Bone marrow (tissue), 2 donors: ENCODE measurements at places on chromosomes 13 and 19.

GRCh38 chr13:19658831-19659230 lies 25.4 kb downstream of the MPHOSPH8 start:
- no peak for DNase-seq

- no peak for DNase-seq
Observed at GRCh38 chr13:22080832-22081231, 410.0 kb downstream of the FGF9 start.

DNA sequence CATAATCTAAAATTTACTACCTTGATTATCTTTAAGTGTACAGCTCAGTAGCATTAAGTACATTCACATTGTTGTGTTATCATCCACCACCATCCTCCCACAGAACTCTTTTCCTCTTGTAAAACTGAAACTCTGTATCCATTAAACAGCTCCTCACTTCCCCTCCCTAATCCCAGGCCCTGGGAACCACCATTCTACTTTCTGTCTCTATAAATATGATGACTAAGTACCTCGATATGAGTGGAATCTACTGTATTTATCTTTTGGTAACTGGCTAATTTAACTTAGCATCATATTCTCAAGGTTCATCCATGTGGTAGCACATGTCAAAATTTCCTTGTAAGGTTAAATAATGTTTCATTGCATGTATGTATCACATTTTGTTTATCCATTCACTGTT lies 49.0 kb upstream of the POMP start:
- DNase-seq, result no peak

DNA sequence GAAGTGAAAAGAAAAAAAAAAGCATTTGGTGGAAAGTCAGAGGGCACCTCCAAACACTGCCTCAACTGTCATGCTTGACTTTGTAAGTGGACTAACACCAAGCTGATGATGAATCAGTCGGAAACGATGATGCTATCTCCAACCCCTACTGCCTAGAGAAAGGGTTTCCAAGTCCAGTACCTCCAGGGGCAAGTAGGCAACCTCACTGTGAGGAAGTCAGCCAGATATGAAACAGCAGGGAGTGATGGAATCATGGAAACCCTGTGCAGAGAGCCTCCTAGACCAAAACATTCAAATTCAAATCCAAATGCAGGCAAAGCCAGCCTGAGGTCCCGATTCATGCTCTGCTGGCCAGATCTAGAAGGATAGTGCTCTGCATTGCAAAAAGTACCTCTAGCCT lies 100.9 kb upstream of the SERP2 start:
- no peak for DNase-seq

GRCh38 chr19:33784432-33784831 lies 12.2 kb upstream of the KCTD15 start:
- DNase-seq, result no peak

- no peak for DNase-seq
Observed at GRCh38 chr13:75480671-75481175, 1.2 kb downstream of the TBC1D4 start.

- no peak for DNase-seq
Observed at GRCh38 chr13:112733661-112734379, 44.0 kb downstream of the ATP11A start.

DNA sequence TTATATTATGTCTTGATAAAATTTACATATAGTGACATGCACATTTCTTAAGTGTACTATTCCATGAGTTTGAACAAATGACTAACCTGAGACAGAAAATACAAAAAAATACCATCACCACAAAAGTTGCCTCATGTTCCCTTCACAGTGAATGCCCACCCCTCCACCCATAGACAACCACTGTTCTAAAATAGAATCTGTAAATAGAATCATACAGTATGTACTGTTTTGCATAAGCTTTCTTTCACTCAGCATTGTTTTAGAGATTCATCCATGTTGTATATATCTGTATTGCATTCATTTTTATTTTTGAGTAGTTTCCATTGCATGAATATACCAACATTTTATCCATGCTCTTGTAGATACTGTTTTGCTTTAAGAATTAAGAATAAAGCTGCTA lies 23.3 kb upstream of the RBM26 start:
- no peak for DNase-seq

- no peak for DNase-seq
Observed at GRCh38 chr19:3699741-3700241, 477 bp downstream of the PIP5K1C start.

- no peak for DNase-seq
Observed at GRCh38 chr13:51244637-51245405, 22.6 kb downstream of the FAM124A start.

GRCh38 chr13:28685892-28686291 lies 27.0 kb downstream of the POMP start:
- DNase-seq, result no peak

DNA sequence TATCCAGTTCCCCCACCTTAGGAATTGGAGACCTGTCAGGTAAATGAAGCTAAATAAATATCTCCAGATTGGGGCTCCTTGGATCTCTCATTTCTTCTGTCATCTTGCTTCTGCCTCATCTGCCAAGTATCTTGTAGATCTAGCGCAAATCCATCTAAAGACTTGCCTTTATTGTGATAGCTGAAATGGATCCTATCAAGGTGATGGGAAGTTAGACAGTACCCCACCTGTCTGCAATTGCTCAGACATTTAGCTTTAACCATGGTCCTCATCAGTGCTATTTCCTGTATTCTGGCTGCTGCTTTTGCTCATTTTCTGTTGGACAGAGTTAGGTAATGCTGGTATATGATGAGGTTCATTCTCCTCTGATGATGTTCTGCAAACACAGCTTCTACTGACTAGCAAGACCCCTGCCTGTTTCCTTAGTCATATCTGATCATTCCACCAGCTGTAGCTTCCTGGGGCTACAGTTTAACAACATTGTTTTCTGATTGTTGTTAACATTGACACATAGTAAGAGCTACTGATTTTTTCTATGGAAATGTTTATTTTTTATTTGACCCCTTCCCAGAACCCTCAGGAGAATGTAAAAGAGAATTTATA lies 340.0 kb downstream of the DCT start:
- DNase-seq, result no peak

- DNase-seq, result no peak
Observed at GRCh38 chr19:3593156-3593555, 7.9 kb downstream of the GIPC3 start.

GRCh38 chr13:30112602-30113435 lies 194.5 kb downstream of the KATNAL1 start:
- peak; percentile 78 for DNase-seq

DNA sequence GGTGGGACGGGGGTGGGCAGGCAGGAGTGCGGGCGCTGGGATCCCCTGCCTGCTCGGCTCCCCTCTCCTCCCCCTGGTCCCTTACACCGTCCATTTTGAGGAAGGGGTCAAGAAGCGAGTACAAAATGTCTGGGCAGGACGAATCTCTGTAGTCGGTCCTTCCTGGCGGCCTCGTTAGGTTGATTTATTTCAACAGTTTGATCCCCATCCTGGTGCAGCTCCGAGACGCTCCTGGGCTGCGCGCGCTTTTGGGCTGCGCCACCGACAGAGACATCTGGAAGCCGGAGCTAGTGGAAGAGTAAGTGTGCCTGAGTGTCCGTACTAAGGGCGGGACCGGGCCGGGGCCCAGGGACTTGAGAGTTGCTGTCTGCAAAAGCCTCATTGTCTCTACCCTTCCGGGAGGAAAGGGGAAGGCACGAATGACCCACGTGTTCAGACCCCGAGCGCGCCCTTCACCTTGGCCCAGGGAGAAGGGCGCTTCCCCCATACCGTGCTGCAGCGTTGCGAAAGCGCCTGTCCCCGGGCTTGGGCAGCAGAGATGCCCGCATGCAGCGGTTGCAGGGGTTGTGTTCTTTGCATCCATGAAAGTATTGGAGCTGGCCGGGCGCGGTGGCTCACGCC lies 1.8 kb downstream of the ZNF114 start:
- peak; percentile 29 for DNase-seq

- no peak for DNase-seq
Observed at GRCh38 chr19:42452590-42452989, 9.8 kb upstream of the CXCL17 start.

GRCh38 chr13:105255472-105255871 lies 1280.0 kb downstream of the EFNB2 start:
- DNase-seq, result no peak

DNA sequence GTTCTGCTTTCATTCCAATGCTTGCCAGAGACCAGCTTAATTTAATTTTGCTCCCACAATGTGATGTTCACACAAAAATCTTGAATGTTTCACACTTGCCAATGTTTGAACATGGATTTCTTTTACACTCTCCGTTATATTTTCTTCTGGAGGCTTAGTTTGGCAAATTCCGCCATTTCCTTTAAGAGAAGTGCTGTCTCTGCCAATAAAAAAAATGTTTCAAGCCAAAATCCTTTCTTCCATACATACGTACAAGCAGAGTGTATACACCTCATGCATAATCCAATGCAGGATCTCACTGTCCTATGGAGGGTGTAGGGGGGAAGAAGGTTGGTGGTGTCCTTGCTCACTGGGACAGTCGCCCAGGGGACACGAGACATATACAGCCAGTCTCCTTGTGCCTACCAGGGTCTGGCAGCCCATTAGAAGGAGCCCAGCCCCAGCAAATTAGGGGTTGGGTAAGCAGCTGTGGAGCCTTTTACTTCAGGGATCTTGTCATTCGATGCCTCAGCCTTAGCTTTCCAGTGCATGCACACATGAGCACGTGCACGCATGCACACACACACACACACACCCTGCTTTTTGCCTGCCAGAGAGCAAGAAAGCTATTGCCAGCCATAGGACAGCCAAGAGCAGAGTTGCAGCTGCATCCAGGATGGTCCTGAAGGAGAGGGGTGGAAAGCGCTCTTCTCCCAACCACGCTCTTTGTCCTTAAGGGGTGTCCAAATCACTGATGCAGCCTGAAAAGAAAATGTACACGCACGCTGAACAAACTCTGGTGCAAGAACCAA lies 208.3 kb downstream of the FOXO1 start:
- DNase-seq, result no peak

DNA sequence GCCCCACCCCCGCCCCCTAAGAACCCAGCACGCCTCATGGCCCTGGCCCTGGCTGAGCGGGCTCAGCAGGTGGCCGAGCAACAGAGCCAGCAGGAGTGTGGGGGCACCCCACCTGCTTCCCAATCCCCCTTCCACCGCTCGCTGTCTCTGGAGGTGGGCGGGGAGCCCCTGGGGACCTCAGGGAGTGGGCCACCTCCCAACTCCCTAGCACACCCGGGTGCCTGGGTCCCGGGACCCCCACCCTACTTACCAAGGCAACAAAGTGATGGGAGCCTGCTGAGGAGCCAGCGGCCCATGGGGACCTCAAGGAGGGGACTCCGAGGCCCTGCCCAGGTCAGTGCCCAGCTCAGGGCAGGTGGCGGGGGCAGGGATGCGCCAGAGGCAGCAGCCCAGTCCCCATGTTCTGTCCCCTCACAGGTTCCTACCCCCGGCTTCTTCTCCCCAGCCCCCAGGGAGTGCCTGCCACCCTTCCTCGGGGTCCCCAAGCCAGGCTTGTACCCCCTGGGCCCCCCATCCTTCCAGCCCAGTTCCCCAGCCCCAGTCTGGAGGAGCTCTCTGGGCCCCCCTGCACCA lies 11.9 kb downstream of the ARHGAP33 start:
- DNase-seq, result no peak

DNA sequence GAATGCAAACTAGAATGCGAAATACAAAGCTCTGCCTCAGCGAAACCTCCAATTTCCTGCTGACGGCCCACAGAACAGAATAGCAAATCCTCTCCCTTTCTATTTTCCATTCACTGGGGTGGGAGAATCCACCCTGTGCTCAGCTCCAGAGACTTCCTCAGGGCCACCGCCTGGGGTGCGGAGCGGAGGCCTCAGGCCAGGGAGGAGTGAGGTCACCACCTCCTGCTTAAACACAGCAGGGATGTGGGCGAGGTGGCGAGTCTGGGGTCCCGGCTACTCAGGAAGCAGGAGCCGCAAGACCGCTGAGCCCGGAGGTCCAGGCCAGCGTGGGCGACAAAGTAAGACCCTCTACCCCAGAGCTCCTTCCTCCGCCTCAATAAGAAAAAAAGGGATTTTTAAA lies 666 bp upstream of the ZNF320 start:
- no peak for DNase-seq

- DNase-seq, result no peak
Observed at GRCh38 chr19:13429563-13429962, 76.7 kb downstream of the CACNA1A start.

DNA sequence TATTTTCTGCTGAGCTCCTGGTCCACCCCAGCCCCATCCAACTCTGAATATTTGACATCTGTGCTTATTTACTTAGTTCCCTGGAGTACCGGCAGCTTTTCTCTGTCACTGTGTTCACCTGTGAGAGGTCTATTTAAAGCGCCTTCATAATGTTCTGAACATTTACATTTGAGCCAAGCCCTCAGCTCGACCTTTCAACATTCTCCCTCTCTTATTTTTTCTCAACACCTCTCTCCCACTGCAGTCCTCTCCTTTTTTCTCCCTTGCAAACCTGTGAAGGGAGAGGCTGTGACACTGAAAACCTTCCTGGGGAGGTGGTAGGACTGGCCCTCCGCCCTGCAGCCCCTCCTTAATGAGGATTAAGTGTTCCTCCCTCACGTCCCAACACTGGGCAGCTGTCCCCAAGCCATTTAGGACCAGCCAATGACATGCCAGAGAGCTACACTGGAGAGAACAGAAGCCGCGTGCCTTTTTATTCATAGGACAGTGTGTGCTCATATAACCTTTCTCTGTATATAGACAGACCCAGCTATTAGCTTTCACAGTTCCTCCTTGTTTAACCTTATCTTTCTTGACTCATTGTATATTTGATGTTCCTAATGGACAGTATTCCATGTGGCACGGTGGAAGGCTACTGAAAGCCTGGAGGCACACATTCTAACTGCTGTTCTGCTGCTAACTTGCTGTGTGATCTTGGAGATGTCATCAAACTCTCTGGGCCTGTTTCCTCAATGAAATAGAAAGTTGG lies 134.8 kb downstream of the NUFIP1 start:
- no peak for DNase-seq

- no peak for DNase-seq
Observed at GRCh38 chr13:62920159-62920558, 1504.5 kb upstream of the PCDH20 start.

DNA sequence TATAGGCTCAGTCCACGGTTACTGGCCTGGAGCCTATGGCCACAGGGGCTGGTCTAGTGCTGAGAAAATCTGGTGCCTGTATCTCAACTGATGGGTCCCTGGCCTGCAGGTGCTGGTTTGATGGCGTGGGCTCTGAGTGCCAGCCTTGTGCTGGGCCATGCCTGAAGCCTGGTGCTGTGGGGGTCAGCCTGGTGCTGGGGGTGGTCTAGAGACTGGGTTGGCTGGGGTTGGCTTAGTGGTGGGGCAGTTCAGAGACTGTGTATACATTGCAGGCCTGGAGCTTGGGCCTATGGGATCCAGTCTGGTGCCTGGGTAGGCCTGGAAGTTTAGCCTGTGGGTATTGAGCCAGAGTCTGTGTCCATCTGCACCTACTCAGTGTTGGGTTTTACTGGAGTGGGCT lies 36.4 kb downstream of the SLC10A2 start:
- DNase-seq, result no peak

- DNase-seq, result no peak
Observed at GRCh38 chr19:41928754-41929535, 696 bp upstream of the ERFL start.

GRCh38 chr13:34031610-34032009 lies 213.7 kb downstream of the RFC3 start:
- no peak for DNase-seq
